T-helper 2 cell treated with Interferon-gamma antibody and Interleukin-4, amounts not matched to agents 100 ng/mL and 5 ng/mL, for 36 hours (primary cell): ENCODE measurements at places on chromosomes 6 and 20. TPM values are rescaled to one million over a fixed set of nuclear protein-coding genes. Genes with fewer than 3 reads are reported as not detected.

Gene SAPCD1
- total RNA-seq, result 16.6 and 20.2 TPM in 2 replicates

Gene SLC22A1
- total RNA-seq, result 0.57 and 0.70 TPM in 2 replicates

Gene SPTLC3
- 0.73 and 0.95 TPM in 2 replicates for total RNA-seq

Gene BCAS1
- total RNA-seq, result not detected in 2 replicates

Gene ARMH2
- total RNA-seq, result 0.61 and 1.4 TPM in 2 replicates

Gene XKR7
- total RNA-seq, result 0.05 TPM in 2 replicates

Gene C20orf202
- total RNA-seq, result 0.11 TPM in 1 of 2 replicates, not detected in the other

Gene APOBEC2
- total RNA-seq, result not detected in 2 replicates
